ENCODE measurements at places on chromosomes 1 and 21.

DNA sequence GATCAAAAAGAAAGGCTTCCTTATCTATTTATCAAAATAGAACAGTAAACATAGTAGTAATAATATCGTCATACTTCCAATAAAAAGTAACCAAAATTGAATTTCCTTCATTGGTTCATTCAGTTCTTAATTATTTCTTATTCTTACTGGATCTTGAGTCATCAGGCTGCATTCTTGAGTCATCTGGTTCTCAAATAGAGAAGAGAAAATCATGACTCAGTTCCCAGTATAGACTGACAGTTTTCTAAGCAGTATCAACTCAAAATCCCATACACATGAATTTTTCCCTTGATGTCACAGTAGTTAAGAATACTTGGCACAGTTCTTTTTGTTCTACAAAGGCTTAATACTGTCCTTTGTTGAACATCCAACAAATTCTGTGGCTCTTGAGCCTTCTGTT lies 626.9 kb upstream of the ADGRL4 start:
- no peak for DNase-seq

- peak; percentile 30 for DNase-seq
Observed at GRCh38 chr1:147388969-147389368, 146.5 kb downstream of the CHD1L start.

- DNase-seq, result no peak
Observed at GRCh38 chr21:45164838-45165237, 90.5 kb downstream of the ADARB1 start.

- DNase-seq, result peak; percentile 87
Observed at GRCh38 chr1:226626577-226626956, 78.0 kb downstream of the STUM start.

DNA sequence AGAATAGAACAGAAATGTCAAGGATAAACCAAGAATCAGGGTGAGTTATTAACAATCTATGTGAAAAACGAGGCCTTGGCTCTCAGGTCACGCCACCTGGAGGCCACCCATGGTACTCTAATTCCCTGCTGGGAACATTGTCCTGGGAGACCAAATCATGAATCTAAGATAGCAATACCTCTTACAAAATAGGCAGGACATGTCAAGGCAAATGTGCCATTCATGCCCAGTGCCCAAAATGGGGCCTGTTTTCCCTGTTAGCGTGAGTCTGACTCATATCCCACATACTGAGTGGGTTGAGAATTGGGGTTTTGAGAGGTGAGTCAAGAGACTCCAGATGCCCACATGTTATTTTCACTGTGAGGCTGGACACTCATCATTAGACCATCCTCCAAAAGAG lies 380.8 kb downstream of the HHIPL2 start:
- DNase-seq, result peak; percentile 77

DNA sequence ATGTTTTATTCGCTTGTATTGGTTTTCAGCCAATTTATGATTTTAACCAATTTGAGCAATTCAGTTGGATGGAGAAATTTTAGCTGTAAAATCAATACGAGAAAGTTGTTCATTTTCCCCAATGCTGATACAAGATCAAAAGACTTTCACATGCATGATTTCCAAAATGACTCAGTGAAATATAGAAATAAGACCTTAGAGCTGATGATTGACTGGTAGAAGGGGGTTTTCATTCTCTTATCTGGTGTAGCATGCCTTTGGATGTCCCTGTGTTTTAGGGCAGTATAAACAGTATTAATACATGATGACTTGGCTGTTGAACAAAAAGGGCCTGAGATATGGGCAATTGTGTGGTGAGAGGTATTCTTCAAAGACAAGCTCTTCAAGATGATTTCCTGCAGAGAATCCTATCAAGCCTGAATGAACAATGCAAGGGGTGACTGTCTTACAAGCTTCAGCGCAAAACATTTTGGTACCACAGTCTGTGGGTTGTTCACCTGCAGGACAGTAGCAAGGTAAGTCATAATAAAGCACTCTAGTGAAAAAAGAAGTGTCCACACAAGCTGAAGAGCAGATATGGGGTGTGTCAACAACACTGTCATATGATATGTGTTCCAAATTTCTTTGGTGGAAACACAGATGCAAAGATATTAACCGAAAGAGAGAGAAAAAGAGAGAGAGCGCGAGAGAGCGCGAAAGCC lies 156.2 kb downstream of the TNFSF18 start:
- no peak for DNase-seq

DNA sequence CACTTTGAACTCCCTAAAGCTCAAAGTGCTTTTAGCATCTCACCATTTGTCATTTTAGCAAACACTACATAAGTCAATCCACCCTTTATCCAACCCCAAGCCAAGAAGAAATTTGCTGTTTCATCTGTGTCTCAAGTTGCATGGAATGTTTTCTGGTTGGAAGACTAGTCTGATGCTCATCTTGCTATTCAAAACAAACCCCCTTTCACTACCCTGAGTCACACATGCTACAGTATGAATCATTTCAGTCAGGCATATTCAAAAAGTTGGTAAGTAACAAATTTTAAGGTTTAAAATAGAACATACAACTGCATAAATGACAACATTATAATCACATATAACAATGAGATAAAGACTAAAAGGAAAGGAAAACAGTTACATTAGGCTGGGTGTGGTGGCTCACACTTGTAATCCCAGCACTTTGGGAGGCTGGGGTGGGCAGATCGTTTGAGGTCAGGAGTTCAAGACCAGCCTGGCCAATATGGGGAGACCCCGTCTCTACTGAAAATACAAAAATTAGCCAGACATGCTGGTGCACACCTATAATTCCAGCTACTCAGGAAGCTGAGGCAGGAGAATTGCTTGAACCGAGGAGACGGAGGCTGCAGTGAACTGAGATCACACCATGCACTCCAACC lies 38.7 kb downstream of the DSTYK start:
- DNase-seq, result no peak

- no peak for DNase-seq
Observed at GRCh38 chr1:56570924-56571372, 8.4 kb downstream of the PLPP3 start.

- no peak for DNase-seq
Observed at GRCh38 chr1:51950701-51951100, 39.8 kb downstream of the RAB3B start.

DNA sequence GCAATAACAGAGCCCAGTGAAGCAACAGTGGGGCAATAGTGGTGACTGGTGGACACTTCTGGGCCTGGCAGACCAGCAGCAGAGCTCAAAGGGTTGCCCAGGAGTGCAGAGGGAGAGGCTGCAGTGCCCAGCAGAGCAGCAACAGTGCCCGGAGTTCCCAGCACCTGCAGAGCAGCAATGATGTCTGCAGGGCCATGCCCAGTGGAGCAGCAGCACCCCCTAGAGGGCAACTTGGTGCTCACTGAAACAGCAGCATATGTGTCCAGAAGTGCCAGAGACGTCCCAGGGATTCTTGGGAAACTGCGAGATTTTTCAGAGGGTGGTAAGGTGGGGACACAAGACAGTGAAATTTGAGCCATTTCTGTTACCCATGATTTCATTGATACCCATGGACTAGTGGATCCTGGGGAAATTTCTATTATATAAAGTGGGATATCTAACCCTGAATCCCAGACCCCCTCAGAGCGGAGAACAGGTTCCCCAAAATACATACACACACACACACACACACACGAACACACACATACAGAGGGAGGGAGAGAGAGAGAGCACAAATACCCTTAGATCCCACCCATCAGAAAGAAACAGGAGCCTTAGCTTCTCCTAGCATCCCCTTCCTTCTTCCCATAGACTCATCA lies 156.9 kb upstream of the GJB5 start:
- DNase-seq, result peak; percentile 58
